ENCODE measurements at places on chromosomes 5 and 9.

DNA sequence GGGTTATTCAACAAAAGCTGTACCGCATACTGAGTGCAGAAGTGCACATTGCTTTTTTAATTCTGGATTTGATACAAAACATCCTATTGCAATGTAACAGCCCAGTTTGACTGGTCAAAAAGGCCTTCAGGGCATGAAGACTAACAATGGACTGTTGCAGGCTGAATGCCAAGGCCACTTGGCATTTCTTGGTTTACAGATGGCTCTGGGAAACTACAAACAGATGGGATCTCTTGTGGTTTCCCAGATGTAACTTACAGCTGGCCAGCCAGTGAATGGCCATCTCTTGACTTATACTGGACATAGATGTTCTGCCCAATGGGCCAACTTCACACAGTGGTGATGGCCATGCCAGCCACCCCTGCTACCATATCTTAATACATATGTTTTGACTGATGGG, 36.8 kb downstream of the UGT3A2 start:
- DNase-seq, result no peak

DNA sequence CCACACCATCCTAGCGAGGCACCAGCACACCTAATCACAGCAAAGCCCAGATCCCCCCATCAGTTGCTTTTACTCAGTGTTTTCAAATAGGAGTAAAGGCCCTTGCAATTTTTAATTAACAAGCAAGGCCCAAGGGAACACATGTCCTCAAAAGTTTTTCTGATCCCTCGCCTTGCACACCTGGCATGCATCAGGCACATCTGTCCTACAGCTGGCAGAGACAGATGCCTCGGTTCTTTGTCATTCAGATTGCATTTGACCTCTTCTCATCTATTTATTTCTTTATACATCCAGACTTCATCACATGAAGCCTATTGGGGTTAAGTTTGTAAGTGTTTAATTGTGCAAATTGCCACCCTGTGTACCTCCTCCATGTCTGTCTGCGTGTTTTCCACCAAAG, 241.4 kb downstream of the MARCHF11 start:
- DNase-seq, result no peak

DNA sequence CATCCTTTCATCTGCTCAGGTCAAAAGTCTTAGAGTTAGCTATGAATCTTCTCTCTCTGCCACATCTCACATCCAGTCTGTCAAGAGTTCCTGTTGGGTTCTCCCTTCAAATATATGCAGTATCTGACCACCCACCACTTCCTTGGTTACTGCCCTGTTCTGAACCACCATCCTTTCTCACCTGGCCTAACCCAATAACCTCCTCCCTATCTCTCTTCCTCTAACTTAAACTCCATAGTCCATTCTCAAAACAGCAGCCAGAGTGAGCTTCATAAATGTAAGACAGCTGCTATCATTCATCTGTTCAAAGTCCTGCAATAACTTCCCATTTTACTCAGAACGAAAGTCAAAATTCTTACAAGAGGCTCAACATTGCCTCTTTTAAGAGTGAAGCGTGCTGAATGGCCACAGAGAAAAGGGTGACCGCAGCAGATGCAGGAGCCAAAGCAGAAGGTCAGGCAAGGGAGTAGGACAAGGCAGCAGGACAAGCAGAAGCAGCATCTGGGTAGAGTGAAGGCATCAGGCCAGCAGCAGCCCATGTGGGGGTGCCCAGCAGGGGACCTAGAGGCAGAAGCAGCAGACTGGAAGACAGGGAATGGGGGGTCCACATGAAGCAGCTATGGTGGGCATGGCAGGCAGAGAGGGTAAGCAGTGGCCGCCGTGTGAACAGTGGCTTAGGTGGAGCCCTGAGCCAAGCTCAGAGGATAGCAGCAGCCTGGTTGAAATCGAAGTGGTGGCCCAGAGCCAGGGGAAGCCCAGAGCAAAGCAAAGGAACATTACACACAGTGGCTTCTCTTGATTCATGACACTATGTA, 39.3 kb upstream of the CDC42SE2 start:
- DNase-seq, result no peak

- no peak for DNase-seq
Measured at GRCh38 chr5:87278590-87279100, 11.0 kb downstream of the RASA1 start.

DNA sequence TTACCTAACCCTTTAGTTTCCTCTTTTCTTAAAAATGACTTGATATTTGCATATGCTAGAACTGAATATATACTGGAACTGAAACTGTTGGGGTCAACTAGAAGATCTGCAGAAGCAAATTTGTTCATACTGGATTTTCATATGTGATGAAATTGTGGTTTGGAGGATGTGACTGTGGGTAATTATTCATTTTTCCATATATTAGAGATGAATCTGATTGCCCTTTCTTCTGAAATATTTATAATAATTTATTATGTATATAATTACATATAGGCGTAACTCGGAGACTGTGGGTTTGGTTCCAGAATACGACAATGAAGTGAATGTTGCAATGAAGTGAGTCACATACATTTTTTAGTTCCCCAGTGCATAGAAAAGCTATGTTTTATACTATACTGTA, 149.1 kb downstream of the ATP10B start:
- DNase-seq, result no peak

DNA sequence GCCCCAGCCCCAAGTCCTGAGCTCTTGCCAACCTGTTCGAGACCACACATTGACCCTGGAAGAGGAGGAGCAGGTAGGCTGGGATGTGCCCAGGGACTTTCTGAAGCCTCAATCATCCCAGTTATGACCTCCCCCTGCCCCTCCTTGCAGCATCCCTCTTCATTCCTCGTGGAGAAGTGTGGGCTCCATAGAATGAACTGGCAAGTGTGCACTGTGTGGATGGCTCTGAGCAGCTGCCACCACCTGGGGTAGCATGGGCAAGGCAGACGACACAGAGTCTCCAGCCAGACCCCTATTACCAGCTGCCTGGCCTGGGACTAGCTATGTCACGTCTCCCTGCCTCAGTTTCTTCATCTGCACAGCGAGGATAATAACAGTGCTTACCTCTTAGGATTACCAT, 33.5 kb downstream of the GADD45G start:
- no peak for DNase-seq

DNA sequence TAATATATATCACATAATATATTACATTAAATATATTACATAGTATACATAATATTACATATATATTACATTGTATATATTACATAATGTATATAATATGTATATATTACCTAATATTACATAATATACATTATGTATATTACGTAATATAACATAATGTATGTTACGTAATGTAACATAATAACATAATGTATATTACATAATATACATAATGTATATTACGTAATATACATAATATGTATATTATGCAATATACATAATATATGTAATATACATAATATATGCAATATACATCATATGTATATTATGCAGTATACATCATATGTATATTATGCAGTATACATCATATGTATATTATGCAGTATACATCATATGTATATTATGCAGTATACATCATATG, 19.1 kb downstream of the CYLC2 start:
- DNase-seq, result no peak

DNA sequence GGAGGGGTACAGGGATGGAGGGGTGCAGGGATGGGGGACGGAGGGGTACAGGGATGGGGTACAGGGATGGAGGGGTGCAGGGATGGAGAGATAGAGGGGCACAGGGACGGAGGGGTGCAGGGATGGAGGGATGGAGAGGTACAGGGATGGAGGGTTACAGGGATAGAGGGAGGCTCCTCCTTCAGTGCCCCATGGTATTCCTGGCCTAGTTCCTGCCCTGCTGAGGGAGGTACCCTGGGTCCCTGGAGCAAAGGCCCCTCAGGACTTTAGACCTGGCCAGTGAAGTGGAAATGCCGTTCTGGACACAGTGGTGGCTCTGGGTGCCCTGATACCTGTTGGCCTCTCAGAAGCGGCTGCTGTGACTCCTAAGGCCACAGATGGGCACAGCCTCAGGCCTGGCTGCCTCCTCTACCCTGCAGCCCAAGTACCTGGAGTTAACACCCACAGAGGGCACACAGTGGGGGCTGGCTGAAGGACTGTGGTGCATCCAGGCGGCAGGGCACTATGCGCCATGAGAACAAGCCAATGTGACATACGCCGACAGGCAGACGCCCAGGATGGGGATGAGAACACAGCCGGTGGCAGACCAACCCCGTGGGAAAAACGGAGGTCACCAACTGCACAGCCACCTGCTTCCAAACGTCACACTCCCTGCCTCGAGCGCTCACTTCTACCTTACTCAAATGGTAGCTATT, 8.4 kb downstream of the PTGES2 start:
- no peak for DNase-seq

- no peak for DNase-seq
Measured at GRCh38 chr5:138230981-138231589, 18.0 kb upstream of the CDC23 start.

GRCh38 chr5:8576178-8576577, 707.2 kb downstream of the MTRR start:
- no peak for DNase-seq

- no peak for DNase-seq
Measured at GRCh38 chr5:125481506-125482465, 735.3 kb upstream of the ZNF608 start.

DNA sequence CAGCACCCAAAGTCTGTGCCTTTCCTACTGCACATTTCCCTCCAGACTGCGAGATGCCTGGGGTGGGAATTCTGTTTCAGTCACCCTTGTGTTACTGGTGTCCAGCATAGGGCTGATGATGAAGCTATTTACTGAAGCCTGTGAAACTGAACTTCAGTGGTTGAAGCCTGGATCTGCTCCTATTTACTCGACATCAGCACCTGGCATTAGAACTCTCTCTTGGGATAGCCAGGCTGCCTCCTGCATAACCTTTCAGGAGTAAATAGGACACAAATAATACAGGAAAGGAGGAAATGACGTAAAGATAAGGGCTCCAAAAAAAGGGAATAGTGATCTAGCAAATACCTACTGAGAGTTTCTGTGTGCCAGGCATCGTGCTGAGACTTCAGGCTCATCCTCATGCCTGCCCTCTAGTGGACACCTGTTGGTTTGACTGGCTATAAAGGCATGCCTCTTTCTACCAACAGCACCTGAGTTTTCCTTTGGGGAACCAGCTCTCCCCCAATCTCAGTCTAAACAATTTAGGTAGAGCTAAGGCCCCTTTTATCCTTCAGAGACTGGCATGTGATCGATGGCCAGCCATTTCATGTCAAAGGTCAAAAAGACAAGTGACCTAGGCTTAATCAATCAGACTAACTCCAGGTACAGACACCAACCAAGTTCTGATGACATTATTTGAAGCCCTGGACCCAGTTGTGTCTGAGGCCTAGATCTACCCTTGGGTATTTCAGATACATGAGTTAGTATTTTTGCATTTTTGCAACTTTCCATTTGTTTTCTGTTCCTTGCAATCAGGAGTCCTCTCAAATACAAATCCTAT, 192.1 kb upstream of the TRIM32 start:
- no peak for DNase-seq

GRCh38 chr5:4862500-4862899, 277.6 kb upstream of the ADAMTS16 start:
- no peak for DNase-seq

DNA sequence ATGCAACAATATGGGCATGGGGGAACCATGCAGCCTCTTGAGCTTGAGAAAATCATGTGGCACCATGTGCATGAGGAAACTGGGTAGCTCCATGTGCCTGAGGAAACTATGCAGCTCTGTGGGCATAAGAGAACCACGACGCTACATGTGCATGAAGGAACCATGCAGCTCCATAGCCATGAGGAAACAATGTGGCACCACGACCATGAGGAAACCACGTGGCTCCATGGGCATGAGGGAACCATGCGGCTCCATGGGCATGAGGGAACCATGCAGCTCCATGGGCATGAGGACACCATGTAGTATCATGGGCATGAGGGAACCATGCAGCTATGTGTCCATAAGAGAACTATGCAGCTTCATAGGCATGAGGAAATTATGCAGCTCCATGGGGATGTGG, 140.8 kb downstream of the CAVIN4 start:
- DNase-seq, result no peak

DNA sequence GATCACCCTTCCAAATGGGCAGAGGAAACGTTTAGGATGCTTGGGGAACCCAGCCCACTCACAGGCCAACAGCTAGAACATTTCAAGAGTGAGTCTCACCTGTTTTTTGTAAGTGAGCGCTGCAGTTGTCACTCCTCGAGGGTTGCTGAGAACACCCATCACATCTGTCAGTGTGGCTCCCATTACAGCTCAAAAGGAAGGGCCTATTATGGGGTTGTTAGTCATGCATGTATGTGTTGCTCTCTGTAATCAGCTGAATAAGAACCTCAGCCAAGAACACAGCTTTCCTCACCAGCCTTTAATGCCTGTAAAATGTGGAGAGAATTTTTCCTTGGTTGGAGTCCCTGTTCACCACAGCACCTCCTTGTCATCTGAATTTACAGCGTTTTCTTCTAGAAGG, 196.3 kb upstream of the KLF4 start:
- no peak for DNase-seq

DNA sequence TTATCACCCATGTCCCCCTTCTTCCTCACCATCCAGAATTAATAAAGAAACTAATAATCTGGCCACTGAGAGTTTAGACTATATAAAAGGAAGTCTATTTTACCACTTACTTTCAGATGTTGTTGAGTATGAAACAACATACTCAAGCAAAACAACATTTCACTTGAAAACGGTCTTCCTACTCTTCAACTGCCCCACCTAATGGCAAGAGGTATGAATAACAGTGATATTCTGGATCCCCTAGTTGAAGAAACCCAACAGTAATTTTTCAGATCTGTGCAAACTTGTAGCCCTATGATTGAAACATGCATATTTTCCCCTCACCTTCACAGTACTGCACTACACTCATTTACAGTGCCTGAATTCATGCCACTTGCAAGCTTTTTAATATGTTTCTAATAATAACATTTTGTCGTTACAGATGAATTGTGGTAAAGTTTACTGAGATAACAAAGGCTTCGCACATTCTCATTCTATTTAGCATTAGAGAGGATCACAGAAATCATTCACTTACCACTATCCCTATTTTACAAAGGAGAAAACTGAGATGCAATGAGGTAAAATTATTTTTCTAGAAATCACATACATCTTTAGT, 267.9 kb upstream of the PDE4D start:
- no peak for DNase-seq

- DNase-seq, result no peak
Measured at GRCh38 chr5:129099184-129099569, 4.6 kb downstream of the ISOC1 start.

GRCh38 chr5:170491479-170491878, 12.3 kb upstream of the KCNIP1 start:
- no peak for DNase-seq

- DNase-seq, result no peak
Measured at GRCh38 chr5:138282920-138283742, 8.7 kb upstream of the GFRA3 start.

- DNase-seq, result no peak
Measured at GRCh38 chr5:12335938-12336337, 431.7 kb upstream of the CTNND2 start.

All from activated naive CD8-positive, alpha-beta T cell treated with anti-CD3 and anti-CD28 coated beads, Interleukin-2, amount 50 U/mL, for 16 hours (primary cell).